ENCODE measurements at places on chromosomes 12 and 14.

GRCh38 chr14:52801014-52801712 lies 9.8 kb upstream of the GNPNAT1 start:
- no peaks in the 10 kb centered on the region for H3K4me1 ChIP-seq
- no peak overlapping the region for H3K4me3 ChIP-seq
- H3K27ac ChIP-seq: no peak overlapping the region
- no peaks in the 10 kb centered on the region for H3K36me3 ChIP-seq
- no peaks in the 10 kb centered on the region for H3K27me3 ChIP-seq

DNA sequence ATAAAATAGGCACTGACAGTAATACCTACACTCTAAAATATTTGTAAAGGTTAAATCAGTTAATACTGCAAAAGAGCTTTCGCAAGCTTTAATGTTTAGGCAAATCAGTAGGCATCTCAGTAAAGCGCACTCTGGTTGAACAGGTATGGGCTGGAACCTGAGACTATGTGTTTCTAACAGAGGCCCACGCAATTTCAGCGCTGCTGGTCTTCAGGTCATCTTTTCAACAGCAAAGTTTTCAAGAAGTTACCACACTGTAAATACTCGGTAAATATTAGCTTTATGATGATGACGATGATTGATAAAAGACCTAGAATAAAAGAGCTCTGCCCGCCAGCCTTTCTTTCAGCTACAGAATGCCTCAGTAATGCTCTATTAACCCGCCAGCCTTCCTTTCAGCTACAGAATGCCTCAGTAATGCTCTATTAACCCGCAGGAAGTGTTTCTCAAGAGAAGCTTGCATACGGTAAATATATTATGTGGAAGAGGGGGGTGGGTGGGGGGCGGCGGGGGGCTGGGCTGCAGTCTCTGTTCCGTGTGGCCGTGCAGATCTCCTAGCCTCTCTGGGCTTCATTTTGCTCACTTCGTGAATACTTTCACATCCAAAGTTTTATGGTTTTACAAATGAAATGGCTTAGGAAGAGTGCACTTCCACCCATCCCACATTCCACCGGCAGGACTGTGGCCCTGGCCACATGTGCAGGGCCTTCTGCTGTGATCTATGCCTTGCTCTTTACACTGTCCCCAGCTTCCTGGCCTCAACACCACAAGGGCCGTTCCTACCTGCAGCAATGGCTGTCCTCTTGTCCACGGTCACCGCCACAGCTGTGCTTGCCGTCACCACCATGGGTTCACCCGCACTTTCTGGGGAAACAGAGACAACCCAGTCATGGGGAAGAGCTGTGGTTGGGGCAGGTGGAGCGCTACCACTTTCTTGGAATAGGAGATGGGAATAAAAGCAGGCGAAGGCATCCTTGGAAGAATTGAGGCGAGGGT lies 19.9 kb downstream of the LRTM2 start:
- H3K27me3 ChIP-seq: no peaks in the 10 kb centered on the region
- peaks cover 3% of the 10 kb centered on the region for H3K4me1 ChIP-seq
- H3K27ac ChIP-seq: no peak overlapping the region

GRCh38 chr12:7917392-7918267 lies 18.4 kb downstream of the SLC2A3 start:
- peaks cover 6% of the 10 kb centered on the region for H3K4me1 ChIP-seq
- H3K27ac ChIP-seq: no peak overlapping the region
- DNase-seq: no peak
- H3K4me3 ChIP-seq: no peak overlapping the region
- no peaks in the 10 kb centered on the region for H3K27me3 ChIP-seq

DNA sequence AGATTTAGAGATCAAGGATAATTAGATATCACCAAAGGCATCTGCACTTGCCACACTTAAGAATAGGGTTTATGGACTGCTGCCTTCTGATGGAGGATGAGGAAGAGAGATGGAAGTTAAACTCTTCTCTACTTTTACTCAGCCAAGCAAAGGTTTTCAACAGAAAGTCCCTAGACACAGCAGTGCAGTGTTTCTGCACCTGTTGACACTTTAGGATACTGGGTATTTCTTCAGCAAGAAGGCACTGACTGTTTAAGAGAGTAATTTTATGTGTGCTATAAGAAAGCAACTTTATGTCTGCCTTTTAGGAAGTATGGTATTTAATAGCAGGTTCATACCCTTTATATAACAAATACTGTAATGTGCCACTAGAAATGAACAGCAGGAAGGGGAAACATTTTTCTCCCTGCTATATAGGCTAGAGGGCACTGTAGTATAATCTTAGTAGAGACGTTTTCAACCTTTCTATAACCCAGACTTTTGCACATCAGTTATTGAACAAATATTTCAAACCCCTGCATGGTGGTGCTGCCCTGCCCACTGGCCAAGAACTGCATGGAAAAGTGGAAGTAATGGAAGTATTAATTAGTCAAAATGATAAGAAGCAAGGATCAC lies 225.0 kb upstream of the GRIP1 start:
- H3K4me1 ChIP-seq: peaks cover 6% of the 10 kb centered on the region
- no peak overlapping the region for H3K4me3 ChIP-seq
- H3K36me3 ChIP-seq: no peaks in the 10 kb centered on the region

- no peak overlapping the region for H3K27ac ChIP-seq
- H3K36me3 ChIP-seq: no peaks in the 10 kb centered on the region
- H3K4me1 ChIP-seq: peaks cover 8% of the 10 kb centered on the region
- H3K4me3 ChIP-seq: no peak overlapping the region
These were observed 3.6 kb upstream of the NUDT4 start for GRCh38 chr12:93373961-93374656.

- peaks cover 23% of the 10 kb centered on the region for H3K36me3 ChIP-seq
- H3K27ac ChIP-seq: peak overlapping the region; percentile 98
- no peak for DNase-seq
These were observed 843 bp upstream of the HSP90AA1 start for GRCh38 chr14:102087762-102088011.

DNA sequence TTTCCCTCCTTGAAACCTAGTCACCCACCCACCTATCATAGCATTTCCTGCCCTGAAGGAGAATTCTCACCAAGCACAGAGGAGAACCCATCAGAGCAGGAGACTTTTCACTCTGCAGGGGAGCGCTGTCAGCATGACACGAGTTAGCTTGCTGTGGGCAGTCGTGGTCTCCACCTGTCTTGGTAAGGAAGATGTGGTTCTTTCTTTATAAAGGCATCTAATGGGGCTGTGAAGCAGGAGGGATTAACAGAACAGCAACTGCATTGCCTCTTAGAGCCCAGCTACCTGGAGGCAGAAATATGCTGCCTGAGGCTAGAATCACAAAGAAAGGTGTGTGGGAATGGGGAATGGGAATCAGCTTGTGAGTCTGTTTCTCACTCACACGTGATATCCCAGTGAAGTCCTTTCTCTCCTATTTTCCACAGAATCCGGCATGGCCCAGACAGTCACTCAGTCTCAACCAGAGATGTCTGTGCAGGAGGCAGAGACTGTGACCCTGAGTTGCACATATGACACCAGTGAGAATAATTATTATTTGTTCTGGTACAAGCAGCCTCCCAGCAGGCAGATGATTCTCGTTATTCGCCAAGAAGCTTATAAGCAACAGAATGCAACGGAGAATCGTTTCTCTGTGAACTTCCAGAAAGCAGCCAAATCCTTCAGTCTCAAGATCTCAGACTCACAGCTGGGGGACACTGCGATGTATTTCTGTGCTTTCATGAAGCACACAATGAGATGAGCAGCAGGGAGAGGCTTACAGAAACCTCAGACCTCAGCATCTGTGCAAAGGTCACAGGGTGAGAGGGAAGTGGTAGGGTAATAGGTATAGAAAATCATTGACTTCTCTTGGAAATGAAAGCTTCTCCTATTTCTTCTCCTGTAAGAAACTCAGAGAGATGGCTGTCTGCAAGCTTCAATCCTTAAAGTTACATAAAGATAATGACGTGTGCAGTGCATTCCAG lies 316.9 kb downstream of the DAD1 start:
- no peaks in the 10 kb centered on the region for H3K36me3 ChIP-seq
- H3K4me3 ChIP-seq: no peak overlapping the region
- peaks cover 2% of the 10 kb centered on the region for H3K4me1 ChIP-seq
- H3K27me3 ChIP-seq: no peaks in the 10 kb centered on the region
- H3K27ac ChIP-seq: no peak overlapping the region
- DNase-seq: peak; percentile 72

GRCh38 chr12:113119980-113120669 lies 15.4 kb downstream of the RASAL1 start:
- H3K4me3 ChIP-seq: no peak overlapping the region
- no peaks in the 10 kb centered on the region for H3K27me3 ChIP-seq

All from trophoblast cell (in vitro differentiated cells and primary cell).